Activated naive CD8-positive, alpha-beta T cell treated with anti-CD3 and anti-CD28 coated beads, Interleukin-2, amount 10 ng/mL, durations not matched to agents 7 days and 5 days (primary cell): ENCODE measurements at places on chromosomes 13 and 19. TPM values are rescaled to one million over a fixed set of nuclear protein-coding genes. Genes with fewer than 3 reads are reported as not detected.

MYPOP gene
- 12.0 TPM for total RNA-seq

KLK15 gene
- total RNA-seq, result not detected

UBE2L5 gene
- total RNA-seq, result not detected

ADGRE3 gene
- not detected for total RNA-seq

TMIGD2 gene
- total RNA-seq, result 49.3 TPM

SLC17A7 gene
- 0.25 TPM for total RNA-seq

PNMA8B gene
- total RNA-seq, result 0.22 TPM

PAF1 gene
- 47.0 TPM for total RNA-seq

CGB1 gene
- not detected for total RNA-seq

GRCh38 chr13:34469196-34469986 is 472.7 kb upstream of the NBEA start:
- DNase-seq, result no peak

- no peak for DNase-seq
These were observed 32.2 kb downstream of the C13orf46 start for GRCh38 chr13:113941571-113942191.

DNA sequence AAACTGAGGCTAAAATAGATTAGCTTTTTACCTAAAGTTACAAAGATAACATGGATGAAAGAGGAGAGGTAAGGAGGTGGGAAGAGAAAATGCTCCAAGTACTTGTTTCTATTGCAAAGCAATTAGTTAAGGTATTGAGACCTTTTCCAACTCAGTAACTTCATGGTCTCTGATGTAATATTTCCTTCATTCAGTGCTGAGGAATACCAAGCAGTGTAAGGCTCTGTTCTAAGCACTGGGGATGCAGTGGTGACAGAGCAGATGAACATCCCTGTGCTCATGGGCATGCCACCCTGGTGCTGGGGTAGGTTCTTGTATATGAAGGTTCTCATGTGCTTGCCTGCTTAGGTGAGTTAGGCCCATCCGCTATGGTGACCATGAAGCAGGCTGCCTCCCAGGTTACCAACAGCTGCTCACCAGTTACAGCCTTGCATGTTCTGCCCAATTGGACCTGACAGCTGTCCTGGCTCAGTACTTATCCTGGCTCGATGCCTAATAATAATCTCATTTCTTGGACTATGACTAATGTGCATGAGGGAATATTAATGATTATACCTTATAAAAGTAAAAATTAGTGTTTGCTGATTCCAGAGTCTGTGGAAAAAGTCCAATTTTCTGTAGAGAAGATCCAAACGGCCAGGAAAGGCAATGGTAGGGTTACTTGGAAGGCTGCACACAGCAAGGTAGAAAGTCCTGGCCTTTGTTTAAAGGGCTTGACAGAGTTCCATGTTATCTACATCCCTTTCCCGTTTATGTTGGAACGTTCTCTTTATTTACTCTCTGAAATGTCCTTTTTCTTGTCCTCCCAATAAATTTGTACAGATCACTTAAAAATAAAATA is 48.3 kb downstream of the LATS2 start:
- no peak for DNase-seq

DNA sequence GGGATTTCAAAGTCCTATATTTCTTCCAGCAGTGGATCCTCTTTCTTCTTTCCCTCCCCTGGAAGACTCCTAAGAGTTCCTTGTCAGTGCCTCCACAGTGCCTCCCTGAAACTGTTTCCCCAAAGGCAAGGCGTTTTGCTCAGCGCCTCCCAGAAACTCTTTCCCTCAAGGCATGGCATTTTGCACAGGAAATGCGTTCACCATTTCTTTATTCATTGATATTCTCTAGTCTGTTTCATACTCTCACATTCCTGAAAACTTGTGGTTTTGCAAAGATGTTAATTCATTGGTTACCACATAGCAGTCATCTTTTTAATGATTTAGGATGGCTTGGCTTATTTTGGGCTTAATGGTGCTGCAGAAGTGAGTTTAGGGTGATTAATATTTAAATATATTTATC is 177.3 kb upstream of the SLC10A2 start:
- no peak for DNase-seq

GRCh38 chr13:89900104-89900765 is 1447.3 kb upstream of the MIR17HG start:
- no peak for DNase-seq

DNA sequence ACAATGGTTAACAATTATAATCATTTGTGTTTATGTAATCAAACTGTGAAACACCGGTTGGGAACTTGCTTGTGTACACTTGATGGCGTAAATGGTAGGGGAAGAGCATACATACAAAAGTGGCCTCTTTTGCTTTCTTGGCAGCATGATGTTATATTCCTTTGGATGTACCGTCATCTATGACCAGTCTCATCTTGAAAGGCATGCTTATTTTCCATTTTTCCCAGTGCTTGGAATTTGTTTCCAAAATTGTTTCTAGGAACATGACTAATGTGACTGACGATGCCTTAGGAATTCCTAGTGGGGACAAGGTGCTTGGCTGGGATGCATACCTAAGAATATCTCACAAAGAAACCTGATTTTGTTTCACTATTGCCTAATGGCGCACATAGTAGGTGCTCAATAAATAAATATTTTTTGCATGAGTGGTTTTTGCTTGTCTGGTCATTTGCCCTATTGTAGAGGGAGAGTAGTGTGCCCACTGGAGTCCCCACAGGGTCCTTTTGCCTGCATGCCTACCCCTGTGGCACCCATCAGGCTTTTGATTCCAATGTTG is 45.5 kb downstream of the SAE1 start:
- DNase-seq, result no peak

DNA sequence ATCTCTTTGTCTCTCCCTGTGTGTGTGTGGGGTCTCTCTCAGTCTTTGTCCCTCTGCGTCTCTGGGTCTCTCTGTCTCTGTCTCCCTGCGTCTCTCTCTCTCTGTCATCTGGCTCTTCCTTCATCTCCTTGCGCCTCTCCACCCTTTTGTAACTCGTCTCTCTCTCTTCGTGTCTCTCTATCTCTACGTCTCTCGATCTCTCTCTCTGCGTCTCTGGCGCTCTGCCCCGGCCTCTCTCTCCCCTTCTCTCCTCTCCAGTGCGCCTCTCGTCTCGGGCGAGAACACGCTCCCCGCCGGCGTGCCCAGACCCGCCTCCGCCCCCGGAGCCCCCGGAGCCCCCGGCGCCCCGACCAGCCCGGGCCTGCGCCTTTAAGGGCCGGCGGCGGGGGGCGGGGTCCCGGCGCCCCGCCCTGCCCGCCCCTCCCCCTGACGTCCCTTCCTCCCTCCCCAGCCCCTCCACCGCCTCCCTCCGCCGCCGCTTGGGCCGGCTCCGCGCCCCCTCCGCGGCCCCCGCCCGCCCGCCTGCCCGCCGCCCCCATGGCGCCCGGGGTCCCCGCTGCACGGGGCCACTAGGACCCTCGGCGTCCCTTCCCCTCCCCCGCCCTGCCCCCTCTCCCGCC is at the start of gene MARK4:
TSS of gene MARK4 (plus strand) at position 440 of the 620 bp plus-strand sequence. CDS start 318 bp downstream, outside the sequence.
- peak; percentile 77 for DNase-seq

DNA sequence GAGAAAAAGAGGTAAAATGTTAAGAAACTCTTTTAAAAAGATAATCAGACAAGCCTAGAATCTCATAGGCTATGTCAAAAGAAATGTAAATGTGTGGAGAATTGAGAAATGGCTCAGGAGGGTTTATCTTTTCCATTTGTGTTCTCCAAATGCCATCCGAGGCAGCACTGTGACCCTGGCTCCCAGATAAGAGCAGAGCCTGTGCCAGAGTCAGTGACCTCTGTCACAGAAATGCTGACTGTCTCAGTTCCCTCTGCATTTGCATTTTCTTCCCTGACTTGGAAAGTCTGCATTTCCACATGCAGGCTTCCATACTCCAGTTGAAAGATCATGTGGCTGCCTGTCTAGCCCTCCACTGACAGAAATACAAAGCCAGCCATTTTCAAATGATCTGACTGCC is 42.0 kb downstream of the SERTM1 start:
- no peak for DNase-seq

GRCh38 chr13:33076001-33076992 is 60.1 kb downstream of the KL start:
- DNase-seq, result no peak

- no peak for DNase-seq
These were observed 43.9 kb upstream of the C1QTNF9 start for GRCh38 chr13:24265453-24265852.

GRCh38 chr13:42547612-42548011 is 26.3 kb upstream of the TNFSF11 start:
- DNase-seq, result no peak

GRCh38 chr19:54418030-54418929 is 3.0 kb downstream of the TTYH1 start:
- peak; percentile 70 for DNase-seq

DNA sequence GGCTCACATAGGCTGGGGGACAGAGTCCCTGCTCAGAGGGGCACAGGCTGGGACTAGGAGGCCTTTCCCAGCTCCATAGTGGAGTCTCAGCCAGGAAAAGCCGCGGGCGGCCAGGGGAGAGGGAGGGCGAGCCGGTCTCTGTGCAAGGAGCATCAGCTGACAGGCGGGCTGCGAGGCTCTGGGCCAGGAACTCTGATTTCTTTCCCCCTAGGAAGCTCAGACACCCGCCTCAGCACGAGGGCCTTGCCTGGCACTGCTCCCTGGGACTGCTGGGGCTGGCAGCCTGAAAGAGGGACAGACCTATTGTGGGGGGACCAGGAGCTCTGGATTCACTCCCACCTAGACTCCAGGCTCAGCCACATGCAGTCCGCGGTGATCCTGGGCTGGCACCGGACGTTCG is 2.2 kb upstream of the PLK5 start:
- DNase-seq, result no peak

DNA sequence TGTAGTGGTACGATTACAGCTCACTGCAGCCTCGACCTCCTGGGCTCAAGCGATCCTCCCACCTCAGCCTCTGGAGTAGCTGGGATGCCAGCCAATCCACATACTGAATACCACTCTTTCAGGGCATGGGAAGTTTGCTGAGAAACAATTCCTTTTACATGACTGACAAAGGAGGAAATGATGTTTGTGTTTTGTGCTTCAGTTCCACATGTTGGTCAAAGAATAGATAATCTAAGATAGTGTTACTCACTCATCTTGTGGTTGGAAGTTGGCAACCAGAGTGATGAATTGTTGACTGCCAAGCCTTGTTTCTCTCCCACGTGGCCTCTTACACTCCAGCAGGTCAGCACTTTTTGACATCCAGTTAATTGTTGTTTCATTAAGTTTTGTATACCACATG is 7.6 kb downstream of the MBD3L2B start:
- no peak for DNase-seq

DNA sequence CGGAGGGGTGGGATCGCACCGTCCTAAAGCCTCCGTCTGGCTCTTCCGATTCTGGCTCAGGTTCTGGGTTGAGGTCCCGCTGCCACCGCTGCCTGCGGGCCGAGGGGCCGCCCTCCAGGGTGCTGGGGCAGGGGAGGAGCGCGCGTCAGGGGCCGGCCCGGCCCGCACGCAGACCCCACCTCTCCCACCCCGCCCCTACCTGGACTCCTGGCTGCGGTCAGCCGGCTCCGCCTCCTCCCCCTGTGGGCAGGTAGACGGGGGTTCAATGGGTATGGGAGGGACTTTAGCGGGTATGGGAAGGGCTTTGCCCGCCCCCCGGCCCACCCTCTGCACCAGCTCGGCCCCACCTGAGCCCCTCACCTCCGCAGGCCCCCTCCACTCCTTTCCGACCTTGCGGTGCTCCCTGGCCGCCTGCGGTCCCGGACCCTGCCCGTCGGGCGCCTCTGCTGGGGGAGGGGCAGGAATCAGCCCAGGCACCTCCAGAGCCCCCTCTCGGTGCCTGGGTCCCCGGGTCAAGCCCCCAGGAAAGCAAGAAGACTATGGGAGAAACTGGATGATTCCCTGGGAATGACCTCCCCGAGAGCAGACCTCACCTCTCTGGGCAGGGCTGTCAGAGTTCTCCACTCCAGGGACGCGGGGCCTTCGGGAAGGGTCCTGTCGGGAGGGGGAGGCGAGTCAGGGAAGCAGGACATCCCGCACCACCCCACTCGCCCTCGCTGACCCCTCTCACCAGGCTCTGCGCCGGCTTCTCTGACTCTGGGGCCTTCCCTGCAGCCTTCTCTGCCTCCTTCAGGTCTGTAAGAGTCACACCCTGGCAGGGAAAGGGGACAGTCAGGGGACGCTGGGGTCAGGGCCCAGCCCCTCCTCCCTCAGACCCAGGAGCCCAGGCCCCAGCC is 17.0 kb downstream of the EPS8L1 start:
- no peak for DNase-seq

DNA sequence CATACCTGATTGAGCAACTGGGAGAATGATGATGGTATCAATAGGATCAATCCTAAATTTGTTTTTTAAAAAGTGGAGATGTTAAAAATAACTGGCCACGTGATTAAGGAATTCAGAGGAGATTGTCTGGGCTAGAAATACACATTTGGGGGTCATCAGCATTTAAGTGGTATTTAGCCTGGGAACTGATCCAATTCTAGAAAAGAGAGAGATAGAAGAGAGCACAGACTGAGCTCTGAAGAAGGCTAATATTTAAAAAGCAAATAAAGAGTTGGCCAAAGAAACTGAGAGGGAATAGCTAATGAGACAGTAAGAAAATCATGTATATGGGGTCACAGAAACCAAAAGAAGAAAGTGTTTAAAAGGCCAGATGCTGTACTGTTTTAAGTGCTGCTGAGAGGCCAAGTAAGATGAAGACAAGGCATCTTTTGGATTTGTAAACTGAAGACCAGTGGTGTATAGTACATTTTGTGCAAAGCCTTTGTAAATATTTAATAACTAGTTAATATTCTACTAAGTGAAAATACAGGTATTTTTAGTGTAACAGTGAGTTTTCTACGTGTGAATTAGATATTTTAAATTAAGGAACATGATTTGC is 40.2 kb downstream of the UBL3 start:
- DNase-seq, result no peak

- DNase-seq, result no peak
These were observed 61.6 kb downstream of the CEBPG start for GRCh38 chr19:33434886-33435705.

DNA sequence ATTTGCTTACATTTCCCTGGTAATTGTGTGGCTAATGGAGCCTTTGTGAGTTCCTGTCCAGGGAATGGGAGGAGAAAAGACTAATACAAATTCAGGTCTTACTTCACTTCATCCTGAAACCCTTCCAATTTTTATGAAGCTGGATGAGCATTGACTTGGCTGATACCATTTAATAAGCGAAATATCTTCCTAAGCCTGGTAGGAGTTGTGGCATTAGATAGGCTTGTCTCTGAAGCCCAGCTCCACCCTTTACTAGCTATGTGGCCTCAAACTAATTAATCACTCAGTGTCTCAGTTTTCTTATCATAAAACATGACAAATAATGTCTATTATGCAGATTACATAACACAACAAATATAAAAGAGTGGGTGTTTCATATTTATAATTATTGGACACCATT is 106.3 kb downstream of the FGF9 start:
- DNase-seq, result no peak

DNA sequence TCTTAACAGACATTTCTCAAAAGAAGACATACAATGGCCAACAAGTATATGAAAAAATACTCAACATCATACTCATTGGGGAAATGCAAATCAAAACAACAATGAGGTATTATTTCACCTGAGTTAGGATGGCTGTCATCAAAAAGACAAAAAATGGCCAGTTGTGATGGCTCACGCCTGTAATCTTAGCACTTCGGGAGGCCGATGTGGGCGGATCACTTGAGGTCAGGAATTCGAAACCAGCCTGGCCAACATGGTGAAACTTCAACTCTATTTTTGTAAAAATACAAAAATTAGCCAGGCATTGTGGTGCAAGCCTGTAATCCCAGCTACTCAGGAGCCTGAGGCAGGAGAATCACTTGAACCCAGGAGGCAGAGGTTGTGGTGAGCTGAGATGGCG is 22.0 kb downstream of the CEACAM16 start:
- DNase-seq, result no peak
